ENCODE measurements at places on chromosomes 6 and 20.

DNA sequence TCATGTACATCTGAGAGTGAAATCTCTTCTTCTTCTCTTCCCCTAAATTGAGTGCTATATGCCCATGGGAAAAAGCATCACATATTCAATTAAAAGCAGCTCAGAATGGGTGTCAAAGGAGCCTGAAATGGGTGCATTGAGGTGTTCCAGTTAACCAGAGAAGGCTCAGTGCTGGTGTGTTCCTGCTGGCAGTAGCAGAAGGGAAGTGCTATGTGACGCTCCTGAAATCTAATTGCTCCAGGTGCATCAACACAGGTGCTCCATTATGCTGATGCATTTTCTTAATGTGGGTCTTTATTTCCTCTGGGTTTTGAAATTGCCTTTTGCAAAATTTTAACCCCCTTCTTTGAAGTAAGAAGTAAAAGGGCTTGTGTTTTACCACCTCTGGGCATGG, 17.9 kb downstream of the SLC22A2 start:
- no peak for DNase-seq

GRCh38 chr6:88290411-88290810, 124.3 kb upstream of the CNR1 start:
- DNase-seq = no peak

DNA sequence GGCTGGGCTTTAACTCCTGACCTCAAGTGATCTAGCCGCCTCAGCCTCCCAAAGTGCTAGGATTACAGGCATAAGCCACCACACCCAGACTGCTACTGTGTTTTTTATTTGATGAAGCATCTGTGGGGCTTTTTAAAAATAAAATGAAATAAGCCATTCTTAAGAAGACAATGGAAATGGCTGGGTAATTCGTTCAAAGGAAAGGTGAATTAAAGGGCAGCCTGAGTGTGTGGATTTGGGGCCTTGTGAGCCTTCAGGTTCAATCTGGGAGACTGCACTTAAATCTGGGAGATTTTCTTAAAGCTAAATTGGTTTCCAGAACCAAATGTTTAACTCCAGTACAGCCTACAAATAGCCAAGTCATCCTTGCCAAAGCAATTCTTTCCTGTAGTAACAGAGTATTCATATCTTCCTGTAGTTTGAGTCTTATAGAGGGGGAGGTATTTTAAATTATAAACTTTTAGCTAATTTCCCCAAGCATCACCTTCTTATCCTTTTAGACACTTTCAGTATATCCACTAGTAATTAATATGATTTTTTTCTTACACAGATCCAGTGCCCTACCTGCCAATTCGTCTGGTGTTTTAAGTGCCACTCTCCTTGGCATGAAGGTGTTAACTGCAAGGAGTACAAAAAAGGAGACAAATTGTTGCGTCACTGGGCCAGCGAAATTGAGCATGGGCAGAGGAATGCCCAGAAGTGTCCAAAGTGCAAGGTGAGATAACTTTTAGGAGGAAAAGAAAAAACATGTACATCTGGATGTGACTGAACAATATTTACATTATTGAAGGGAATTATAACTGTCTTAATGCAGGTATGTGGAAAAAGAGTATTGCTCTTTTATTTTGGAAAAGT, 95.4 kb downstream of the RNF217 start:
- no peak for DNase-seq

GRCh38 chr6:19999319-20000191, 162.4 kb downstream of the ID4 start:
- DNase-seq = peak; percentile 13

DNA sequence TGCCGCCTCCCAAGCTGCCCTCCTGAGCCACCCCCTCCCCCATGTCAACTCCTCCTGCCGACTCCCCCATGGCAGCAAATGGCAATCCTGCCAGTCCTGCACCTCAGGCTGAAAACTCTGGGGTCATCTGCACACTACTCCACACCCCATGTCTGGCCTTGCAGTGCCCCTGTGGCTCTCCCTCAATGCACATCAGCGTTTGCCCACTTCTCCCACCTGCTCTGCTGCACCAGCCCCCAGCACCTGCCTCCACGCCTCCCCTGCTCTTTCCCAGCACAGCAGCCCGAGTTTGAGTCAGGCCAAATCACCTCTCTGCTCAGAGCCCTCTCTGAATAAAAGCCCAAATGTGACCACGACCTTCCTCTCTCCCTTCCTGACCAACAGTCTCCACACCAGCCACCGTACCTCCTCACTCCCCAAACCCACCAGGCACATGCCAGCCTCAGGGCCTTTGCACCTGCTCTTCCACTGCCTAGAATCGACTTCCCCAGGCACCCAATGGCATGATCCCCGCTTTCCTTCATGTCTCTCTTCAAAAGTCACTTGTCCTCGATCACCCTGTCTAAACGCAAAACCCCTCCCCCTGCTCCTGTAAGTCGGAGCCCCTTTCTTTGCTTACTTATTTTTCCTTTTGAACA, 4.3 kb downstream of the PXDC1 start:
- DNase-seq = no peak

DNA sequence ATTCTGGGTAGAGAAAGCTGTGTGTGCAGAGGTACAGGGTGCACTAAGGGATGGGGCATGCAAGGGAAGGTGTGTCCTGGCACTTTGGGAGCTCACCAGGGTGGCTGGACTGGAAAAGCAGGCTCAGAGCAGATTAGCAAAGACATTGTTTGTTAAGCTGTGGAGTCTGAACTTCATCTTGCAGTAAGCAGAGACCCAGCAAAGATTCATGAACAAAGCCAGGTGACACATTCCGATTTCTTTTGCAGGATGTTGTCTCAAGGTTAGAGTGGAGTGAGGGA, 28.8 kb downstream of the DUSP22 start:
- no peak for DNase-seq

GRCh38 chr6:46935687-46936086, 13.9 kb upstream of the ADGRF5 start:
- no peak for DNase-seq

- DNase-seq = no peak
Measured at GRCh38 chr6:49563006-49563886, 12.8 kb downstream of the C6orf141 start.

DNA sequence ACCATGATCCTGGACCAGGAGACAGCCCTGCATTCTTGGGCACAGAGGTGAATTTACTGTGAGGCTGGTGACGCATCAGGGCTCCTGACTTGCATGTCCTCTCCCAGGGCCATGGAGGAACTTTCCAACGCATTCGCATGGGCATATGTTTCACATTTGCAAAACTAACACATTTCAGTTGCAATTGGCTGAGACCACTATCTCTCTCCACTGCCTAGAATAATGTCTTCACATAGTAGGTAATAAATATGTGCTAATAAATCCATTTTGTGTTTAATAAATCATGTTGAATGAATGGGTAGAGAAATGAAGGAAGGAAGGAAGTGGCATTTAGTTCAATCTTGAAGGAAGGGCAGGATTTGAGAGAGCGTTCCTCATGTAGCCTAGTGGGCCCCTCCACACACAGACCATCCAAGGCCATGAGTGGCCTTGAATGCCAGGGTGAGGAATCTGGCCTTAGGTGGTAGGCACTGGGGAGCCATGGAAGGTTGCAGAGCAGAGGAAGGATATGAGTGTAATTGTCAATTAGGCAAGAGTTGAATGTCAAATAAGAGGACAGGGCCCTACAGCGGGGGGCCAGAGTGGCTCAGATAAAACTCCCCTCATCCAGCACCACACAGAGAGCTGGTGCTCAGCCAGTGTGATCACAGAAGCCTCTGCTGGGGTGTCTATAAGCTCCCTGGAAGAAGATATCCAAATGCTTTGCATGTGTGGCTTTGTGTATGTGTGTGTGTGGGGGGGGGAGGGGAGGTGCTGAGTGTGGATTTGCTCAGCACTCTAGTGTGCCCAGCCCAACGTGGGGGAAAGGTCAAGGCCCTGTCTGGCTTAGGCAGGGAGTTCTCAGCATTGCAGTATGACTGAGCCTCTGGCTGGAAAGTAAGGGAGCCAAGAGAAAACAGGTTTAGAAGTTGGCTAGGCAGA, 30.9 kb upstream of the CCN5 start:
- no peak for DNase-seq

GRCh38 chr6:122809001-122809400, 19.9 kb downstream of the SMPDL3A start:
- DNase-seq = no peak

DNA sequence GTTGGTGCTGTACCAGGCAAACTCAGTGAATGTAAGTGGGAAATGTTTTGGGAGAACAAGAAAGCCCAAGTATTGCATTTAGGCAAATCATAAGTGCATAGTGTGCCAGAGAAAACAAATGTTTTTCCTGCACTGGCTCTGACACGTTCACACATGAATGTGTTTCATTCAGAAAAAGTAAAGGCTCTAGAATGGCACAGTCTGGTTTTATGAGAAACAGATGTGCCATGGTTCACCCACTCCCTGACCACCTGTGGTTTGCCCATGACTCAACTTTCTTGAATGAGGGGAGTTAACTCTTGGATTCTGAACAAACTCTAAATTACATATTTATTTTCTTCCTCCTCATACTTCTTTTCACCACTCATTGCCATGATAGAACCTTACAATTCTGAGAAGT, 126.9 kb downstream of the KCNQ5 start:
- peak; percentile 59 for DNase-seq

GRCh38 chr20:38485041-38485440, 12.4 kb downstream of the RALGAPB start:
- DNase-seq = no peak

- DNase-seq = no peak
Measured at GRCh38 chr6:96940322-96940721, 15.8 kb downstream of the KLHL32 start.

DNA sequence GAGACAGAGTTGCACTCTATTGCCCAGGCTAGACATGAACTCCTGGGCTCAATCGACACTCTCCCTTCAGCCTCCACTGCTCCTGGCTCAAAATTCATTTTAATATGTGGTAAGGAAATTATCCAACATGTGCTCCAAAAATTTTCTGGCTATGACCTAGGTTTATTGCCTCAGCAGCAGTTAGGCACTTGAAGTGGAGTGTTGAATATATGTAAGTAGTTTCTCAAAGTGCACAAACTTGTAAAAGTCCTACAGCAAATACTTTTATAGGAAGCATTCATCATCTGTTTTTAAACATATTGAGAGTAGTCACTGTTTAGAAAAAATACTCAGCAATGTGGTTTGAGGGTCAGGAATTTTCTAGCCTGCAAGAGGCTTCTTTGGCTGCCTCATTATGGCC, 13.2 kb downstream of the FILIP1 start:
- no peak for DNase-seq

DNA sequence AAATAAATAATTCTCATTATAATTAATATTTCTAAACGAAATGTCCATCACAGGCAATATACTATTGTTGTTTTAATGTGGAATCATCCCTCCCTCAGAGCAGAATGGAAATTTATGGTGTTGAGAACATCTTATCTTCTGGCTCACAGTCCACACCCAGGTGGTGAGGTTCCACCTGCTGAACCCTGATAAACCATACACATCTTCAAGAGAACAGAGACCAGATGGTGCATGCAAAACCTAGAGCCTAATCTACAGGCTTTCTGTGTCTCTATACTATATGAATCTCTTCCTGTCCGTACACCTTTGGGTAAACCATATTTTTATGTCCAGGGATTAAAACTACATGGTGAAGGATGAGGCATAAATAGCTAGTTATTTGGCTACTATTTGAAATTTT, 52.3 kb upstream of the UFL1 start:
- DNase-seq = no peak

GRCh38 chr6:121498481-121499276, 63.2 kb downstream of the GJA1 start:
- no peak for DNase-seq

- no peak for DNase-seq
Measured at GRCh38 chr20:55258559-55258958, 746.8 kb downstream of the CBLN4 start.

- no peak for DNase-seq
Measured at GRCh38 chr20:59141818-59142581, 21.6 kb upstream of the ZNF831 start.

DNA sequence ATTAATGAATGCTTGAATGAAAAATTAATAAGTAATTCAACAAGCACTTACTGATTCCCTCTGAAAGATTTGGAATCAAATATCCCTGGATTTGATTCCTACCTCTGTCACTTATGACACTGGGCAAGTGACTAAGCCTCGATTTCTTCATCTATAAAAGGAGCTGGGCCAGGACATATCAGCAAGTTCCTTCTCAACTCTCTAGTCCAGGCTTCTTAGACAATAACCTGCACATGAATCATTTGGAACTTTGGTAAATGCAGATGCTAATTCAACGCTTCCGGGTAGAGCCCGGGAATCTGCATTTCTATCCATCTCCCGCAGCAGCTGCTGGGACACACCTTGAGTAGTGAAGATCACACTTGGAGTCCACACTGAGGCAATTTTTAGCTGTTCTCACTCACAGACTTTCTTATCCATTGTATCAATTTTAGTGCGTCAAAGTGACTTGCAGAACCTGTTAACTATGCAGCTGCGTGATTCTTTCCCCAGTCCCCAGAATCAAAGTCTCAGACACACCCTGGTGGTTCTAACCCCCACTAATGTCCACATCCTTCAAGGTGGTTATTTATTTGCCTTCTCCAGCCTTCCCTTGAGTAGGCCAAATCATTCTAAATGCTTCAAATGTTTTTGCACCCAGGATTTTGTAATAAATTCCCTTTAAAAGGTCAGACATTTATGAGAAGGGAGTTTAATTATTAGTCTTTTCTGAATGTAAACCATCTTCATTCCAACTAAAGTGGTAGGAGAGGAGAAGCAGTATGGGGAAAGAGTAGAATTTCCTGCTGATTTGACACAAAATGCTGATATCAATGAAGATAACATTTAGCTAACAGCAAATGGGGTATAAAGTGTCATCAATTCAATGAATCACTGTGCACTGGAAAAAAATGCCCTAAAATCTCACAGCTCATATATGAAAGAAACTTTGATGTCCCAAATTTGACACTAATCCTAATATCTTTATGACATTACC, 26.0 kb upstream of the CCND3 start:
- DNase-seq = no peak

DNA sequence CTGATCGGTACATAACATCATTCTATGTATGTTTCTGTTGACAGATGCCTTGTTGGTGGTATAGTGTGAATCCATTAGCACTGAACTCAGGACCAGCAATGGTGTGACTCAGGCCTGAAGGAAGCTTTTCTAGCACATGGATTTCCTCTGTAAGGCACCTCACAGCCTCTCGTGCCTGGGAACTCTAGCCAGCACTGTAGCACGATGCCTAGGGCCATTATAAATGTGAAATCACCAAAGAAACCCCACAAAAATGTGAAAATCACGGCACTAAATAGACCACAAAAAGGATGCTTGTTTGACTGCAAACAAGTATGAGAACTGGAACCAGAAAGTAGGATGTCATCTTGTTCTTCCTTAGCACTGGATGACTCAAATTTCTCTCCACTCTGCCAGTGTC, 63.7 kb upstream of the NKX2-2 start:
- DNase-seq = no peak

- no peak for DNase-seq
Measured at GRCh38 chr6:134676307-134677281, 273.3 kb downstream of the ALDH8A1 start.

GRCh38 chr20:31560746-31561598, 44.1 kb upstream of the ID1 start:
- peak; percentile 88 for DNase-seq

- DNase-seq = no peak
Measured at GRCh38 chr6:13290335-13290734, 38.0 kb downstream of the TBC1D7 start.

Measured in keratinocyte (primary cell).